Activated CD8-positive, alpha-beta memory T cell treated with anti-CD3 and anti-CD28 coated beads for 48 hours (primary cell): ENCODE measurements at places on chromosomes 7 and 10.

GRCh38 chr7:141585592-141586510, 34.6 kb downstream of the AGK start:
- peak; percentile 24 for DNase-seq

DNA sequence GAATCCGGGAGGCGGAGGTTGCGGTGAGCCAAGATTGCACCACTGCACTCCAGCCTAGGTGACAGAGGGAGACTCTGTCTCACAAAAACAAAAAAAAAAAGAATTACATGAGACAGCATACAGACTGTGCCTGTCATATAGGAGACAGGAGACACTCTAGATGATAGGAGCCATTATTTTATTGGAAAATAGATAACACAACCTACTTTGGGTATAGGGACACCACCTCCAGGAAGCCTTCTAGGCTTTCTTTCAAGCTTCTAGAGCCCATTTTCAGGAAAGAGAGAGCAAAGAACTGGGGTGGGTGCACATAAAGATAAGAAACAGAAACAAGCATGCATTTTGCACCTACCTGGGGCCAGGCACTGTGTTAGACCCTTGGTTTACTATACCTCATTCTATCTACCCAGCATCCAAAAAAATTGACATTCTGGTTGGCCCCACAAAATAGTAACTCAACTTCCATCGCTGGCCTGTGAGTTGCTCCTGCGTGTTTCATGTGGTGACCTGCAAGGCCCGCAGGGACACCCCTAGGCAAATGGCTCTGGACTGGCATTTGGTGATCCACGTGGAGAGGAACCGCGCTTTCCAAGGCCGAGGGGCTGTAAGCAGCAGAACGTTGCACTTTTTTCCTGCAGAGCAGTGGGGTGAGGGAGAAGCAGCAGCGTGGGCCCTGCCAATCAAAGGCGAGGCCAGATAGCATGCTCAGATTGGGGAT, 57.1 kb upstream of the CACUL1 start:
- DNase-seq: no peak

DNA sequence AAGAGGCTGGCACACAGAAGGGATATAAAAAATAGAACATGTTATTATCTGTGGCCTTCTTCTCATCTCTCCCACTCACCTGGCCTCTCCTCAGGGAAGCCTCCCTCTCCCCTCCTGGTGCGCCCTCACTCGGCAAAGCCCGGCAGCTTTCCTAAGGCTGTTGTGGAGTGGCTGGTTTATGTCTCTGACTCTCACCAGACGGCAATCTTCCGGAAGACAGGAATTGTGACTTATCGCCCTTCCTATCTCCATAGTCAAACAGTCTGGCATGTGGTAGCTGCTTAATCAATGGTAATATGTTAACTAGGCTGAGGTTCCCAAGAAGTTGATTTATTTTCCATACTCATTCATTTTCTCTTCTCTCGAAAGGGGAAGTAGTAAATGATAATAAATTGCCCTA, 78.7 kb downstream of the ATXN7L1 start:
- DNase-seq: no peak

- DNase-seq: no peak
Observed at GRCh38 chr10:110388687-110389052, 84.0 kb upstream of the SMNDC1 start.

- no peak for DNase-seq
Observed at GRCh38 chr7:14156436-14156835, 167.0 kb upstream of the ETV1 start.

DNA sequence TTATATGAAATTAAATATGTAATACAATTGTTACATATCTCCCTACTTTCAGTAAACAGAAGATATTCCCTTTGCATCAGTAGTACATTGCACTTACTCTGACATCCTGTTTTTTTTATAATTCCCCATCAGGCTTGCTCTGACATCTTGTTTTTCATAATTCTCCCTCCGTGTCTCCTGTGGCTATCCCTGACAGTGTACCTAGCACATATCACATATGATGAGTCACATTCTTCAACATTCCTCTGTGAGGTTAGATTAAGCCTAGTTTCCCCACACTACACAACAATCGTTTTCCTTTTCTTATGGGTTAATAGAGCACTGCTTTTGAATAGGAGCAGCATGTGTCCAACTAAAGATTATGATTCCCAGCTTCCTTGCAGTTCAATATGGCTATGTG, 250.6 kb upstream of the NPVF start:
- DNase-seq: no peak

DNA sequence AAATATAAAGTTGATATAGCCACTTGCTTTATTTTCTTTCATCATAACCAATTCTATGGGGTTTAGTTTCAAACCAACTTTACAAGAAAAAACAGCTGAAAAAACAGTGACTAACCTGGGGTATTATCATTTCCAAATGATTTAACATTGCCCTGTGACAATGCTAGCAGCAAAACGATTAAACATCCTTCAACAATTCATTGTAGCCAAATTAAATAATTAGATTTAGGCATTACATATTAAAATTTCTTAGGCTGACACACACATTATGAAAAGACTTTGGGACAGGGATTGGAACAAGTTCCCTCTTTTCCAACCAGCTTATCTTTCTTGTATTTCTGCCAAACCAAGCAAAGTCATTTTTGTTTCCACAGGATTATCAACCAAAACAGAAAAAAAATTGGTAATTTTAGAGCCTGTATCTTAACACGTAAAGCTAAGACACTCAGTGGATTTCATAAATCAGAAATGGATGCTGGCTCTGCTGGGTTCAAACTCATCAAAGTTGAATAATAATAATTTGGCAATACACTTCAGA, 84.0 kb downstream of the SEMA3D start:
- DNase-seq: no peak

DNA sequence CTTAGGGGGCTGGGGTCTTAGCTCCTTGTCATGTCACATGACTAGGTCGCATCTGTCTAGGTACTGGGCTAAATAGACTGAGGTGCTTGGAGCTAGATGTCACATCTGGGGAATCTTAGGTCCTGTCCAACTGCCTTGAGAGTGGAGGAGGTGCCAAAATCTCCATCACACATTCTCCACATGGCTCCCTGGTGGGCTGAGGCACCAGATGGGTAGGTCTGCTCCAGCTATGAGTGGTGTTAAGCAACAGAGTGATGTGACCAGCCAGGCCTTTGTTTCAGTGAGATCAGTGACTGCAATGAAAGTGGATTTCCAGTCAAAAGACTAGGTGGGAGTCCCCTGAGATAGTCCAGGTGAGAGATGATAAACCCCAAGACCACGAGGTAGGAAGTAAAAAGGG, 251.8 kb downstream of the BMPER start:
- no peak for DNase-seq

DNA sequence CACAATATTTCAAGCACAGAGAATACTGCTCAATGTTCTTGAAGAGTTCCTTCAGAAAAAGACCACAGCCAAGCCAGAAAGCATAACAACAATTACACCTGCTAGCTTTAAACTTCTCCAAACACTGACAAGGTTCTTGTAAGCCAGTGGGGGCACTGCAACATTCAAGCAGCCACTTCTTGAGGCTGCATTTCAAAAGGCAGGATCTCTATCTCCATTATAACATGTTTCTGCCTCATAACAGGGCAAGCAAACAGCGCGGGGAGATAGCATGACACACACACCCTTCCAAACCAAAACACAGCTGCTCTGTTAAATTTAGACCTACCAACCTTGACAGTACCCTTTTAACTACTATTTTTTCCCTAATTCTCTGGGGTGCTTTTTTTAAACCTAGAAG, 30.8 kb downstream of the CHCHD3 start:
- no peak for DNase-seq

- DNase-seq: no peak
Observed at GRCh38 chr7:149819961-149820340, 18.2 kb upstream of the ZNF862 start.

- DNase-seq: no peak
Observed at GRCh38 chr7:40885503-40885902, 750.7 kb downstream of the SUGCT start.

- DNase-seq: no peak
Observed at GRCh38 chr10:18490755-18491154, 160.6 kb downstream of the NSUN6 start.

GRCh38 chr10:77643795-77644468, 6.3 kb upstream of the KCNMA1 start:
- DNase-seq: no peak

DNA sequence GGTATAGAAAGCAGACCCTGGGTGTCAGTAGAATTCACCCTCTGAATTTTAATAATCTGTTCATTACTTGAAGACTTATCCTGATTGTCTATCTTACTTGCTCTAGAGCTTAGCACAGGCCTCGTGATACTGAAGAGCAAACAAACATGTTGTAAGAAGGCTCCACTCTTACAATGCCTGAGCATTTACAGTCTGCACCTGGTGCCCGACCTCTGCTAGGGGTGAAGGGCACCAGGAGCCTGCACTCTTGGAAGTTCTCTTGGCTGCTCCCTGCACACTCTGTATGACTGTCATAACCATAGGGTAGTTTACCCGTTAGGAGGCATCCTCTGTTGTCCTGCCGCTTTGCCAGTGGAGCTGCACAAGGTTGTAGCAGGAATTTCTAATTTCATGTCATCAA, 91.3 kb upstream of the NPY start:
- DNase-seq: no peak

DNA sequence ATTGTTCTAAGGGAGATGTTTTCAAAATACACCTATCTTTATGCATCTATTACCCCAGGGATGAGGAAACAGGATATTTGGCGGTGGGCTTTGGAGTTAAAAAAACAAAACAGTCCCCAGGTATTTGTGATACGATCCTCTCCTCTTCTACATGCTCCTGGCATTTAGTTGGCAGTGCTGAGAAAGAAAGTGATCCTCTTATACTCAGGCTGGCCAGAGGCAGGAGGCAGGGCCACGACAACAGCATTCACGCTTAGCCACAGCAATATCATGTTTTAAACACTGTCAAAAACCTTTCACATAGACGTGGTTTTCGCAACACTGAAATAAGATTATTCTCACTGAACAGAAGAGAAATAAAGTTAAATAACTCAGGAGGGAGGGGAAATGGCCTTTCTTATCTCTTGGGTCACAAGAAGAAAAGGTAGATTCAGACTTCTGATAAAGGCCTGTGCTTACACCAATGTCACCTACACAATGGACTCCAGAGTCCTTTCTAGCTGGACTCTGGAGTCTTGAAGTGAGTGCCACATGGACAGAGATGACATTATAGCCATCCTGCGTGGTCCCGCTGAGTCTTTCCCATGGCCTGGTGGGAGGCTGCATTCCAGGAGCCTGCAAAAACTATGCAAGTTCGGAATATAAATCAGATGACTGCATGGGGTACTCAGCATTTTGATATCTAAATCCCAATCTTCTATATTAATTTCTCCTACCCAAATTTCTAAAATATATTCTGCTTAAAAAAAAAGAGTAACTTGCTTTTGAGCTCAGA, 88.7 kb downstream of the PIP4K2A start:
- DNase-seq: no peak

GRCh38 chr7:117273814-117274225, 49.0 kb downstream of the WNT2 start:
- no peak for DNase-seq

- no peak for DNase-seq
Observed at GRCh38 chr7:41536122-41536872, 166.6 kb downstream of the INHBA start.

DNA sequence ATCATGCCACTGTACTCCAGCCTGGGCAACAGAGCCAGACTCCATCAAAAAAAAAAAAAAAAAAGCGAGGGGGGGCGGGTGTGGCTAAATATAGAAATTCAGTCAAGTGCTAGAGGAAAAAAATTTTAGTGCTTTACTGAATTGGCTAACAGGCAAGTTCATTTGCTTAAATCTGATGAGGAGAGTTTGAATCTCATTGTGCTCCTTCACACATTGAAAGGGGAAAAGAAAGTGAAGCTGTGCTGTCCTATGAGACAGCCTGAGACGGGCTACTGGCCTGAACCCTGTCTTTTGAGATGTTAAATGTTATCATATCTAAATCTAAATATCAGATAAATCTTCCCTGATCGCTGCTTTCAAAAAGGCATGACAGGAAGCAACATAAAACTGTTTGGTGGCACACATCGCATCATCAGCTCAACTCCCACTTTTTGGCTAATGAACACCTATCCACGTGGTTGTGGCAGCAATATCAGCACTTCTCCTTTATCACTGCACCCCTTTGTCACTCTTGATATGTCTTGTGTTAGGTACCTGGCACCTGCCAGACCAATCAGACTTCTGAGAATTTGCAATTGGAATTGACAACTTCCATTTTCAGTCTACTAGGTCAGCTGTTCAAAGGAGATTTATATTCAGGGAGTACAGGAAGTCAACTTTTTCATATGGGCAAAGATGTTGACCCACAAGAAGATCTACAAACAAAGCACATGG, 14.0 kb upstream of the IFIT1B start:
- no peak for DNase-seq

- DNase-seq: no peak
Observed at GRCh38 chr7:13724191-13724976, 265.1 kb downstream of the ETV1 start.

DNA sequence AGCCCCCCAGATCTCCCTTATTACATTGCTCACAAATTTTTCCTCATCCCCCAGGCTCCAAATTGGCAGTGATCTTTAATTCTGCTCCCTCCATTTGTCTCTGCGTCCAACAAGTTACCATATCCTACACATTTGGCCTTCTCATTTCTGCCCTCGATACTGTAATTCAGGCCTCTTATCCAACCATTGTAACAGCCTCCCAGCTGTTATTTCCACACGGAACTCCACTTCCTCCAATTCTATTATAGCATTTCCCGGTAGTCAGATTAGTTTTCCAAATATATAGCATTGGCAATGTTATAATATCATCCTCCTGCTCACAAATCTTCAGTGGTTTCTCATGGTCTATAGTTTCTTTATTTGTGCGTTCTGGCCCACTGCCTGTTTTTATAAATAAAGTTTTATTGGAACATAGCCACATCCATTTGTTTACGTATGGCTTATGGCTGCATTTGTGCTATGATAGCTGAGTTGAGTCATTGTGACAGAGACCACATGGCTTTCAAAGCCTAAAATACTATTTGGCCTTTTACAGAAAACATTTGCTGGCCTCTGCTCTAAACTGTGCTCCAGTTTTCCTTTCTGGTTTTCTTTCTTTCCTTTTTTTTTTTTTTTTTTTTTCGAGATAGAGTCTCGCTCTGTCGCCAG, 126.5 kb upstream of the ZNF438 start:
- DNase-seq: no peak

GRCh38 chr7:15584575-15584974, 22.8 kb upstream of the AGMO start:
- no peak for DNase-seq

GRCh38 chr7:105285118-105285874, 103.4 kb downstream of the SRPK2 start:
- no peak for DNase-seq

GRCh38 chr10:95456516-95456915, 104.7 kb downstream of the SORBS1 start:
- no peak for DNase-seq

- DNase-seq: no peak
Observed at GRCh38 chr7:115593111-115593510, 437.5 kb downstream of the TFEC start.
